Peyer's patch (tissue), 4 donors: ENCODE measurements at places on chromosomes 7 and 10. TPM values are rescaled to one million over a fixed set of nuclear protein-coding genes. Genes with fewer than 3 reads are reported as not detected.

OR2A5 gene
- not detected for total RNA-seq

FAM149B1 gene
- total RNA-seq, result 18.6 TPM

PRDX3 gene
- total RNA-seq, result 117 TPM

ANKRD30A gene
- not detected for total RNA-seq

PRRT4 gene
- not detected for total RNA-seq

ATP5F1C gene
- total RNA-seq, result 448 TPM
